ENCODE measurements at places on chromosomes 2 and 18.

- DNase-seq, result no peak
Observed at GRCh38 chr2:222115296-222115695, 183.5 kb downstream of the PAX3 start.

DNA sequence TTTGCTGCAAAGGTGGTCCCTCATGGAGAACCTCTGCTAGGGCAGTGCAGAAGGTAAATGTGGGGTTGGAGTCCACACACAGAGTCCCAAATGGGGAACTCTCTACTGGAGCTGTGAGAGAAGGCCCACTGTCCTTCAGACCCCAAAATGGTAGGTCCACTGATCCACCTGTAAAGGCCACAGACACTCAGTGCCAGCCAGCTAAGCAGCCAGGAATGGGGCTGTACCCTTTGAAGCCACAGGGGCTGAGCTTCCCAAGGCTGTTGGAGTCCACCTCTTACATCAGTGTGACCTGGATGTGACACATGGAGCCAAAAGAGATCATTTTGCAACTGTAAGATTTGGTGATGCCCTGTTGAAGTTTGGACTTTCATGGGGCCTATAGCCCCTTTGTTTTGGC, 252.4 kb upstream of the GULP1 start:
- DNase-seq, result no peak

GRCh38 chr2:204177977-204178522, 241.5 kb downstream of the ICOS start:
- peak; percentile 30 for DNase-seq

GRCh38 chr2:36753706-36754221, 57.3 kb downstream of the VIT start:
- DNase-seq, result peak; percentile 37

DNA sequence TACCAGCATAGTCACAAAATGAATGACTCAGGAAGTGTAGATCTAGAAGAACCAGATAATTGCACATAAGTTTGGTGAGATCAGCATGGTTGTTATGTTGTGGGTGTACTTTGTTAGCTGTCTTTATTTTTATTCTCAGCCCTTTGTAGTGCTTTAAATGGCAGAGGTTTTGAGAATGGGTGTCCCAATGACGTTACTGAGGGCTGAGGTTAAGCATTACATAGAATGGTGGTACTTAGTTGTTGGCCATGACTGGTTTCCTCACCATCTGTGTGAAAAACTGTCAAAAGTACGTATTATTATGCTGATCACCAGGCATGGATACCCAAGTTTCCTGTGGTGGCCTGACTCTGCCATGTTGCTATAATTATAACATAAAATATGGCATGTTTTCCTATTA, 165.8 kb downstream of the UBE2E3 start:
- no peak for DNase-seq

DNA sequence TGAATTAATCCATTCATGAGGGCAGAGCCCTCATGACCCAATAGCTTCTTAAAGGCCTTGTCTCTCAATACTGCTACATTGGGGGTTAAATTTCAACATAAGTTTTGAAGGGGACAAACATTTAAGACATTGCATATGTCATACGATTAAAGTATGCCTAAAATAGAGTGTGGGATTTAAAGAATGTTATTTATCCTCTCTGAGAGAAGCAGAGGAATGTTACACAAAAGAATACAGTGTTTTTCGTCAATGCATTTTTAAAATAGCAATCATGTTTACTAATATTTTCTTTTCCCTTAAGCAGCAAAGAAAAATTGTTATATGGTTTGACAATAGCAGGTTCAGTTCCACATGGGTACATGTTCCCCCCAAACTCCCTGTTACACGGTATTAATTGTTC, 363.1 kb downstream of the NUP35 start:
- DNase-seq, result no peak

- DNase-seq, result no peak
Observed at GRCh38 chr2:85154048-85154753, 21.0 kb downstream of the TCF7L1 start.

GRCh38 chr2:40201425-40201824, 250.5 kb downstream of the SLC8A1 start:
- no peak for DNase-seq

GRCh38 chr2:58539973-58540372, 298.8 kb upstream of the FANCL start:
- no peak for DNase-seq

- no peak for DNase-seq
Observed at GRCh38 chr2:9164112-9164608, 42.5 kb upstream of the ASAP2 start.

- peak; percentile 19 for DNase-seq
Observed at GRCh38 chr2:88831792-88832248, 140.3 kb downstream of the RPIA start.

DNA sequence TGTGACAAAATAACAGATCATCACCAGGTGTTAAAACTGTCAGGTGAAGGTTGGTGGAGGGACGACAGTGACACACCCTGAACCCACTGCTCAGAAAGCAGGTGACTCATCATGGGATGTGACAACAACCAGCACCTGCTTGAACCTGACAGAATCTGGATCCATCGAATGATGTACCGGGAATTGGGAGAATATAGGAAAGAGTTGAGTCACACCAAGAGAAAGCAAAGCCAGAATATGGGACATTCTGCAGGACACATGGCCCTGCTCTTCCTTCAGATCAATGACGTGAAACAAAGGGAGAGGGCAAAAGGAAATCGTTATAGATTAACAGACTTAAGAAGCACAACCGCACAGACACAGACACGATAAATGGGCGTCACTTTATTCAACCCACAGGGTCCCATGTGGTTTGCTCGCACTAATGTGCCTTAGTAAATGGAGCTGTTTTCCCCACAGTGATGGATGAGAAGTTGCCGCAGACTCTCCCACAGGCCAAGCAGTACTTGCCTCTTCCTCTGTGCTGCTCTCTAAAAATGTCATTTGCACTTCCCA, 100.1 kb downstream of the CRACDL start:
- DNase-seq, result no peak

- no peak for DNase-seq
Observed at GRCh38 chr2:30661173-30662107, 145.8 kb downstream of the CAPN13 start.

DNA sequence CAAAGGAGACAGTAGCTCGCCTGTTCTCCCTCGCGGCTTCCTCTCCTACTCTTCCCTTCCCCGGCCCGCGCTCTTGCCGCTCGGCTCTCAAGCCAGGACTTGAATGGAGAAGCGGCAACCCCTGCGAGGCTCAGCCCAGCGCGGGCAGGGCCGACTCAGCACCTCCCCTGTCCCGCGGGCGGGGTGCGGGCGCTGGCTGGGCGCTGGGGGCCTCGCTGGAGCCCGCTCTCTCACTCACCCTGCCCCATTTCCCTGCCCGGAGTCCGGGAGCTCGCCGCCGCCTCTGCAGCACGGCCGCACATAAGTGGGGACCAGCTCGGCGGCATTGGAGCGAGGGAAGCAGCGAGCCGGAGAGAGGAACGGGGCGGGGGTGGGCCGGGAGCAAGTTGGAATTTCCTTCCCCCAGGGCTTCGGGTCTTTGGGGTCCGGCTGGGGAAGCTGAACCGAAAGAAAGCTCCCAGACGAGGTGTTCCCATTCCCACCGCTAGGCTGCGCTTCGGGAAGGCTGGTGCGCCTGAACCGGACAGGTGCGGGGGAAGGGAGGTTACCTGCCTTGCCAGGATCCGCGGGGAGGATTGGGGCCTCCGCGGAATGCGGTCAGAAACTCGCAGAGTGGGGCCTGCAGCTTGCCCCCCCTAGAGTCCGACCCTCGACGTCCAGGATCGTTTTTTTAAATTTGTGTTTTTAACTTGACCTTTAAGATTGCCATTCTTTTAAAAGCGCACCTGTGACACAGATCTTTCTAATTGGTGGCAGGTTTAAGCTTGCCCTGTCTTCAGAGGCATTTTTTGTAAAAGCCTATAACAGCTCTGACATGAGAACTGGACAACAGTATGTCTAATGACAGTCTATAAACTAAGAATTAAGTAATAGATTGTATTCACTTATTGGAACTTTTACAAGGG, at the start of gene COBLL1:
Gene COBLL1, minus strand, starts transcription at position 105 of the 905 bp plus-strand sequence. CDS start 627 bp downstream, outside the sequence.
- DNase-seq, result peak; percentile 40

- DNase-seq, result no peak
Observed at GRCh38 chr2:170207901-170208300, 30.0 kb downstream of the MYO3B start.

DNA sequence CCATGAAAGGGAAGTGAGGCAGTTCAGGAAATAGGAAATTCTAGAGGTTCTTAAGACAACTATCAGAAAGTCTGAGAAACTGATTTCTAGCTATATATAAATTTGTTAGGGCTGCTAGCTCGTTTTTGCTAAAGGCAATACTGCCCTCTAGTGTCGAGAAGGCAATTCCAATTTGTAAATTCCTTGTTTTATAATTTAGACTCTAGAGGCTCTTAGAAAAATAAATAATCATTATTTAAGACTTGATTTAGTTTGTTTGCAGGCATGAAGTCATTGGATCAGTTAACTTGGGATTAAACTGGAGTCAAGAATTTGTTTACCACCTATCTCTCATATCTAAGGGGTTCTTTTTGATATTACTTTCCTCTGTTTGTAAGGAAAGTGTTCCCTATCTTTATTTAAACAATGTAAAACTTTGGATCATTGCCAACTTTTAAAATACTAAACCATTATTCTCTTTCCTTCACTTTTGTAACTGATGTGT, 66.2 kb downstream of the ACVR2A start:
- no peak for DNase-seq

DNA sequence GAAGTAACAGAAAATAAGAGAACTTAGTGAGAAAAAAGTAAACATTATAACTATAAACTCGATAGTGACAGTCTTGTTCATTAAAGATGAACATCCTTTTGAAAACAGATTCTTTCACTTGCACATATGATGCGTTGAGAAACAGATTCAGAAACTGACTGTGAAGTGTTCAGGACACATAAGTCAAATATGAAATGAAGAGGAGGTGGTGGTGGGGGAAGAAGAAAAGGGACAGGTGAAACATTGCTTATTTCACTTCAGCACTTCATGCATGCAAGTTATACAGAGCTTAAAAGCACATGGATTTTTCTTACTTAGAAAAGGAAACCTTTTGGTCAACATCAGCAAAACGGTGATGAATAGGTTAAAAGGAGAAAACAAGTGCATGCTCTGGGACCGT, 42.5 kb downstream of the STAT4 start:
- DNase-seq, result no peak

DNA sequence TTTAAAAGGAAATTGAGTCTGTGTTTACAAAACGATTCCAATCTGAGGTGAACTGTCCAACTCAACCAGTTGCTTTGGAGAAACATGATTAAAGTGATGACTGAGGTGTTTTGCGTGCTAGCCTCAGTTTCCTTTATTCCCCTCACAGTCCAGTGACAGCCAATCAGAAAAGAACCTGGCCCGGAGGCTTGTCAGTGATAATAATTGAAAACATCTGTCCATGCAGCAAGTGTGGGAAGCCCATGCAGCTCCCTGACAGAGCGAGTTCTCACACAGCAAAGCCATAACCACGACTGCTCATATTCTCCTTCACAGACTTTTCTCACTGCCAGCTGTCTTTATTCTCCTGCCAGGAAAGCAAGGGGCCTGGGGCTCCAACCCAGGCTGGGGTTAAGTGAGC, 613.4 kb downstream of the ARHGAP15 start:
- DNase-seq, result no peak

DNA sequence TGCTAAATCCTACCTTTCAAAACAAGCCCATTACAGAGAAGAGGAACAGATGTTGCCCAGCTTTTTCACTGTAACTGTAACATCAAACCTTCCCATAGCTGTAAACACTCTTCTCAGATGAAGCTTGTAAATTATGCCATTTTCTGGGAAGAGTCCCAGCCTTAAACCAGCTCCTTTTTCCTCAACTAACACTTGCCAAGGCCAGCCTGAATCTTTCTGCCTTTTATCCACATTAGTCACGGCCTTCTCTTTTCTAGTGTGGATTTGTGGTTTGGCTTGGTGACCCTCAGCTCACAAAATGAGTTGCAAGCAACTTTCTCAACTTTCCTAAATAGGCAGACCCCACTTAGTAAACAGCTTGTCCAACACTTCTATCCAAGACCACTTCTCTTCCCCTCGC, 90.2 kb downstream of the CABLES1 start:
- DNase-seq, result peak; percentile 42

- DNase-seq, result no peak
Observed at GRCh38 chr18:35610089-35610488, 28.5 kb downstream of the GALNT1 start.

- DNase-seq, result no peak
Observed at GRCh38 chr2:101272045-101272784, 19.5 kb downstream of the CNOT11 start.

GRCh38 chr2:162433491-162433890, 89.6 kb downstream of the GCA start:
- no peak for DNase-seq
